ENCODE measurements at places on chromosomes 4 and X.

- no peak for DNase-seq
These were observed 55.9 kb downstream of the MXRA5 start for GRCh38 chrX:3290561-3290960.

GRCh38 chrX:98548519-98548918 is 1664.8 kb downstream of the RPA4 start:
- no peak for DNase-seq

- DNase-seq, result no peak
These were observed 67.7 kb upstream of the HS3ST1 start for GRCh38 chr4:11496351-11496829.

GRCh38 chr4:140497405-140497746 is 717 bp downstream of the MGAT4D start:
- no peak for DNase-seq

DNA sequence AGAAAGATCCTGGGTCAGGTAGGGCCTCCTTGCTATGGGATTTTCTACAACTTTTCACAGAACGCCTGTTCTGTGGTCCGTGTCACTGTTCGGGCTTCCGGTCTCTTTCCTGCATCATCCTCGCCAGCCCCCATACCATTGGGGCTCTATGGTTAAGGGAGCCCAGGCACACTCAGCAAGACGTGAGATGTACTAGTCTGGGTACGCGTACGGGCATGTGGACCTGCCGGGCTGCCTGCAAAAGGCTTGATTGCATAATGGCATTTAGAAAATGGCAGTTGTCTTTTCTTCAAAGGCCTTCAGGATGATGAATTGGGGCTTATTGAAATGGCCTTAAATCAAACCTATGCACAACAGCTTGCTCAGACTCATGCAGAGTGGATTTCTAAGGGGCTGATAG is 86.7 kb downstream of the CNGA2 start:
- no peak for DNase-seq

- DNase-seq, result no peak
These were observed 83.1 kb upstream of the IGFBP7 start for GRCh38 chr4:57193209-57193810.

GRCh38 chrX:54237014-54237413 is 54.0 kb upstream of the FAM120C start:
- DNase-seq, result no peak

GRCh38 chrX:38166478-38167083 is 54.1 kb downstream of the SRPX start:
- peak; percentile 5 for DNase-seq

DNA sequence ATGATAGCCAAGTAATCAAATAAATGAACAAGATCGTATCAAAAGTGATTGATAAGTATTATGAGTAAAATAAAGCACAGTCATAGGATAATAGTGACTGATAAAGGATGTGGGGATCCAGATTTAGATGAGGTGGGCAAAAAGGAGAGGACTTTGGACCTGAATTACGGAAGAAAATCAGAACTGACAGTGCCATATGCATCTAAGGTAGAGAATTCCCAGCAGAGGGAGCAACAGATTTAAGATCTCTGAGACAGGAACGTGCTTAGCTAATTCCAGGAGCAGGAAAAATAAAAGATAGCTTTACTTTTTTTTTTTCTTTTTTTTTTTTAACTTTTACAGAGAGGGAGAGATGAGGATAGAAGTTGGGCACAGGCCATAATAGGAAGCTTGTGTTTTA is 189.9 kb downstream of the NWD2 start:
- no peak for DNase-seq

- DNase-seq, result no peak
These were observed 20.3 kb downstream of the RUFY3 start for GRCh38 chr4:70741867-70742658.

DNA sequence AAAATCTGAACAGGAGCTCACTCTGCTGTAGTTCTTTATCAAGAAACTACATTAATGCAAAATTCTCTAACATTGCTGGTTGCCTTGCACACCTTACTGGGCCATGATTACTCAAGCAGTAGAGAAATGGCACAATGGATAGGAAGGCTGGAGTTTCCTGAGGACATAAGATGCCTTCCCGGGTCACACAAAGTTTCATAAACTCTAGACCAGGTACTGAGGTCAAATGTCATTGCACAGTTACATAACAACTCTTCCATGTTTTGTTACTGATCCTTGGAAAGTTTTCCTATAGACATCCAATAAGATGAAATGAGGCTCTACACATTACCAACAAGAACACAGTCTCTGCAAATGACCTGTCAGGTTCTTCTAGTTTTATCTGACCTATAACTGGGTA is 9.9 kb downstream of the TEC start:
- no peak for DNase-seq

DNA sequence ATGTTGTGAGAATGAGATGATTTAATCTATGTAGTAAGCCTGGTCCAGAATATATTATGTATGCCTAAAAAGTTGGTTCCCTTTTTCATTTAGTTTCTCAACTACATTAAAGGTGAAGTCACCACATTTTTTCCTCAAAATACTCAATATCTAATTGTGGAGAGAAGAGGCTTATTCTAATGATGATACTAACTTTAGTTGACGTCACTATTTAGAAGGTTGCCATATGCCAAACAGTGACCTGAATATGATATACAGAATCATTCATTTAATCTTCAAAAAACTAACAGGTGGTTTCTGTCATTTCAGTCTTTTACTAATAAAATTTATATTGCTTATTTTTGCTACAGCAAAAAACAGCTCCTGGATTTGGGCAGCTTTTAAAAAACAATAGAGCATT is 480.7 kb upstream of the NWD2 start:
- DNase-seq, result no peak

DNA sequence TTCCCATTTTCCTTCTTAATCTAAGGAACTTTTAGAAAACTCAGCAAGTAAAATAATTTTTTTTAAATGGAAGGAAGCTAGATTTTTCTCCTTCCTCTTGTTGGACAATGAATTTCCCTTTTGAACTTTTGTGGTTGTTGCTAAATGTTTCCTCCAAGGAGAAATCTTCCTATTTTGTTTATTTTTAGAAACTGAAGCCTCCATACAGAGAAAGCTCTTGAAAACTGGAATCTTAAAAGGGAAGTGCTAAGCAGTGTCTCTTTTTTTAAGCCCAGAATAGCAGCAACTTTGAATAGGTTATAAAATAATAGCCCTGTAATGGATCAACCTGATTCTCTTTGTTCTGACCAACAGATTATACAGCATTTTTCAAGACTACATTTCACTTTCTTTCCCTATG is 15.1 kb upstream of the DCLK2 start:
- DNase-seq, result no peak

- no peak for DNase-seq
These were observed 320.6 kb upstream of the PPARGC1A start for GRCh38 chr4:24210332-24210902.

- no peak for DNase-seq
These were observed 166.8 kb downstream of the AFAP1 start for GRCh38 chr4:7772711-7773385.

DNA sequence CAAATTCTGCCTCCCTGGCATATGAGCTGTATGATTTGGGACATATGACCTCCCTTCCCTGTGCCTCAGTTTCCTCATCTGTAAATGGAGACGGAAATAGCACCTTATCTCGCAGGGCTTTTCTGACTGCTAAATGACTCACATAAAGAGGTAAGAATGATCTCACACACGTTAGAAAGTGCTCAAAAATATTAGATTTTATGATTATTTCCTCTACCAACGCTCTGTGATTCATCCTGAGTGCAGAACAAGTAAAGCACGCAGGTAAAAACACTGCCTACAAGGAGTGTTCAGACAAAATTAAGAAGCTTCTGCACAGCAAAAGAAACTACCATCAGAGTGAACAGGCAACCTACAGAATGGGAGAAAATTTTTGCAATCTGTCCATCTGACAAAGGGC is 21.1 kb downstream of the ACSL1 start:
- DNase-seq, result no peak

- no peak for DNase-seq
These were observed 458.3 kb upstream of the TENM3 start for GRCh38 chr4:181784881-181785280.

DNA sequence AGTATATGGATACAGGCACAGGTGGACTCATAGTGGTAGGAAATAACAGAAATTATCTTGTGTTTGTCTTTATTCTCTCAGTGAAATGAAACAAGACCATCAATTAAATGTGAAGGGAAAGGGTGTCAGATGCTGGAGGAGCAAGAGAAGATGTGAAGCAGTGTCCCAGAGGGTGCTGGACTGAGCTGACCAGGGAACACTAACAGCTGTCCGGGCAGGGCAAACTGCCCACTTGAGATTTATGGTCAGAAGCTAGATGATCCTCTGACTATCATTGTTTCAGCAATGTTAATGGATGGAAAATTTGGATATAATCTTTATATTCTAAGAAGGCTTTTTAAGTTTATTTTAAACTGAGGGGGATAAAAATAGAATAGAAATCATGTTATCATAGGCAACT is 267.2 kb upstream of the SLC7A11 start:
- DNase-seq, result no peak

- no peak for DNase-seq
These were observed 18.8 kb downstream of the PRKG2 start for GRCh38 chr4:81196126-81196650.

- DNase-seq, result no peak
These were observed 4.0 kb downstream of the IRAK1 start for GRCh38 chrX:154015581-154016264.

DNA sequence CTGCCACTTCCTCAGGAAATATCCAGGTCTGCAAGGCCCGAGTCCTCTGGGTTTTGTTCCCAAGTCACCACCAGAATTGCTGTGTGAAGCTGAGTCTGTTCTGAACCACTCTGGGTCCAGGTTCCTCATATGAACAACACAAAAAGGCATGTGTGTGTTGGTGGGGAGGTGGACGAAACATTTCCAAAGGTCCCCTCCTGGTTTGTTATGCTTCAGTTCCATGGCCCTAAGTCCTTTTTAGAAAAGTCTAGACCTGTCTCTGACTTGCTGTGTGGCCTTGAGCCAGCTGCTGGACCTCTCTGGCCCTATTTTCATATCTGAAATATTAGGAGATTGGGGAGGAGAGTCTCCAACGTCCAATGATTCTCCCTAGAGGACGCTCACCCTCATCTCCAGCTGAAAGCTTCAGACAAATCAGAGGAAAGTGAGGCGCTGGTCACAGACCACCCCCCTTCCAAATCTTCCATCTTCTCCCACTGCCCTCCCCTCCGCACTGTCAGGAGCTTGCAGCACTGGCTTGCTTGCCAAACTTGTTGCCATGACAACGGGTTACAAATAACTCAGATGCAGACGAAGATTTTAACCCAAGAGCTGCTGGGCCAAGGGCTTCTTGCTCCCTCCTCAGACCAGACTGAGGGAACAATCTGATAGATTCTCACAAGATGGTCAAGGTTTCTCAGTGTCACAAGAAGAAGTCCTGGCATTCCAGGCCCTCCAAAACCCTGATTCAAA is 64.5 kb downstream of the SMC1A start:
- DNase-seq, result no peak

DNA sequence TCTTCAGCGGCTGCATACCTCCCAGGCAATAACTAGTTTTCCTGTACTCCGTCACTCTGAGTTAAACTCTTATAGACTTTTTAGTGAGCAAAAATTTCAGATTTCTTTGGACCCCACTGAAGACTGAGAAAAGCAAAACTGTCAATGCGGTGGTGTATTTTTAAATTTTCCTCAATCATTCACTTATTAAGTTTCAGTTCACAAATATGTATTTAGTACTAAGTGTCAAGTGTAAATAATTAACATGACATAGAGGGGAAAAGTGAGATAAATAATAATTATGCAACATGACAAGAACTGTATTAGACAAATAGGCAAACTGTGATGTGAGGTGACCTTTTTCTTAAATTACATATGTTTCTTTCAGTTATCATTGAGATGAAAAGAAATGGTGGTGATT is 124.4 kb downstream of the NAF1 start:
- no peak for DNase-seq

DNA sequence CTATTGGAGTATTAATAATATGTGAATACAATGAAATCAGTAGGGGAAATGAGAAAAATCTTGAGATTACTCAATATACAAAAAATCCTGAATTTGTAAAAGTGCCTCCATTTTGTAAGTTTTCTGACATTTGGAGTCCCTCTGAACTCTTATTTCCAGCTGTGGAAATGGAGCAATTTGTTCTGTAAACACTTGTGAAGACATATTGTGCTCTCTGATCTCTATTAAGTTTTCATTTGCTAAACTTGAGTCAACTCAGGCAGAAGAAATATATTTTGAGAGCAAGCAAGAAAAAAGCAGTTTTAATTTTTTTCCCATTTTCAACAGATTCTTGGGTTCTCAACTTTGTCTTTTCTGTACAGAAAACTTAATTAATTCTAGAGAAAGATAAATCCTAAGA is 51.4 kb upstream of the PCDH18 start:
- no peak for DNase-seq

GRCh38 chr4:38223782-38224236 is 263.6 kb downstream of the PTTG2 start:
- DNase-seq, result peak; percentile 14

GRCh38 chr4:25112995-25113380 is 47.3 kb downstream of the SEPSECS start:
- DNase-seq, result no peak

- peak; percentile 47 for DNase-seq
These were observed 10.9 kb upstream of the PPP2R3B start for GRCh38 chrX:397575-397974.

DNA sequence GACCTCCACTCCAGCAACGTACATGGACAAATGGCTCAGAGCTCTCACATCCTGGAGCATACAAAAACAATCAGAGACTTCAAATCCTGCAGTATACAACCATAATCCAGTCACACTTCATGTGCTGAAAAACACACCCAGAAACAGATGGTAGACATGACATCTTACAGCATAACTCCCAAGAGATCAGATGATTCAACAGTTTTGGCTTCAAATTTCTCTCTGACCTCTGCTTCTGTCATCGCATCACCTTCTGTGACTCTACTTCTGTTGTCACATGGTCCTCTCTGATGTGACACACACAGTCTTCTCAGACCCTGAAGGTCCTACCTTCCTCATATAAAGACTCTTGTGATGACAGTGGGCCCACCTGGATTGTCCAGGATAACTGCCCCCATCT is 18.5 kb downstream of the SUV39H1 start:
- DNase-seq, result no peak

DNA sequence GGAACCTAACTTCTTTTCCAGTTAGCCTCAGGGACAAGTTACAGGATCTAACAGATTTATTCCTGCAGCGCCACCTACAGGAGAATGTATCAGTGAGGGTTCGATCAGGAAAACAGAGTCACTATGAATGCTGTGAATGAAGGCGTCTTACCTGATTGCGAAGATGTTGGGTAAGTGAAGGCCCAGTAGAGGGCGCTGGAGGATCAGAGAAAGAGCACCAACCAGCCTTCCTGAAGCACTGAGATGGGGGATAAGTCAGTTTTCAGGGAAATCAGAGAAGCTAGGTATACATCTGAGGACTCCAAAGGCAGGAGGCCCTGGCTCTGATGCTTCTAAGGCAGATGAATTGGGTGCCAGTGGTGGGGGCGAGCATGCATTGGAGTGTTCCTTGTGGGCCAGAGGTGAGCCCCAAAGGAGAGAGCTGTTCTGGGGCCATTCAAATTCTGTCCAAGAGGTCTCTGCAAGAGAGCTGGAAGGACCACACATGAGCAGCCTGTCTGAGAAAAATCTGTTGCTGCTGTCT is 169.9 kb upstream of the AADAT start:
- peak; percentile 92 for DNase-seq
